Adipose tissue (tissue), 3 donors: ENCODE measurements at places on chromosomes 5 and 9. TPM values are rescaled to one million over a fixed set of nuclear protein-coding genes. Genes with fewer than 3 reads are reported as not detected.

The GBGT1 gene
- polyA plus RNA-seq: 2.6 TPM

The ADAMTS6 gene
- polyA plus RNA-seq: 0.03 TPM

The SPINK13 gene
- polyA plus RNA-seq: not detected

The RMND5B gene
- polyA plus RNA-seq: 19.7 TPM

The C9orf72 gene
- 4.3 TPM for polyA plus RNA-seq

The TAS2R1 gene
- not detected for polyA plus RNA-seq

The ADGRD2 gene
- polyA plus RNA-seq: not detected

The TDRD7 gene
- 5.4 TPM for polyA plus RNA-seq

The FOXI1 gene
- not detected for polyA plus RNA-seq

The ACOT12 gene
- polyA plus RNA-seq: not detected

The ENG gene
- polyA plus RNA-seq: 107 TPM

The NR2F1 gene
- 52.2 TPM for polyA plus RNA-seq

The OR1J2 gene
- polyA plus RNA-seq: not detected

The OGN gene
- polyA plus RNA-seq: 0.98 TPM

The C9 gene
- not detected for polyA plus RNA-seq

The BSPRY gene
- not detected for polyA plus RNA-seq

The ADAMTS19 gene
- polyA plus RNA-seq: 0.06 TPM

The CCDC183 gene
- polyA plus RNA-seq: 0.79 TPM

The TGFBI gene
- 62.2 TPM for polyA plus RNA-seq

The CBY3 gene
- polyA plus RNA-seq: 0.25 TPM

The TRPM3 gene
- 0.22 TPM for polyA plus RNA-seq

The FBP1 gene
- 13.2 TPM for polyA plus RNA-seq

The WNT8A gene
- polyA plus RNA-seq: not detected

The PCDHGB6 gene
- polyA plus RNA-seq: 1.0 TPM
